EH (cell line): ENCODE measurements at places on chromosomes 12 and 14.

DNA sequence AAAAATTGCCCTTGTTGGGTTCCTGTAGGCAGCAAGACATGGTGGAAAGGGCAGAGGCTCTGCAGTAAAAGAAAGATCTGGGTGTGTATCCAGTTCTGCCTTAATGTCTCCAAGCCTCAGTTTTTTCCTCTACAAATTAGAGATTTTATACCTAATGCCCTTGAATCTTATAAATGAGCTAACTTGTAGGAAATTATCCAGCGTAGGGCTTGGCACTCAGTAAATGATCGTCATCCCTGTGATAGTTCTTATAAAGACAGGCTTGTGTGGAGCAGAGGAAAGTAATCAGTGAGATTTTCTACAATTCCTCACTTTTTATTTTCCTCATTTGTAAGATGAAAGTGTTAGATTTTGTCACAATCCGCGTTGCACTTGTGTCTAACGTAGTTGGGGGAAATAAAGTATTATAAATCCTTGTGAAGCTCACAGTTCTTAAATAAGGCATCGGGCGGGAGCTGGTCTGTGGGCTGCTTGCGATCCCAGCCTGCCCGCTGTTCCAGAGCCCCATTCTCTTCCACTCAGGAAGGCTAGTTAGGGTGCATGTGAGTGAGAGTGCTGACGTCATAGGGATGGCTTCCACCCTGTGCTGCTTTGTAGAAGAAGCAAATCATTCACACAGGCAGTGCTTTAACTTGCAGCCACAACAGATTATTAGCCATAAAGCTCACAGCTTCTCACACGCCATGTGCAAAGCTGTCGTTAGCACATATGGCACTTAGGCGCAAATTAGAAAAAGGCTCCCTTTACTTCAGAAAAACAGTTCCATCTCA lies 87.6 kb downstream of the EML1 start:
- peak; percentile 14 for DNase-seq

DNA sequence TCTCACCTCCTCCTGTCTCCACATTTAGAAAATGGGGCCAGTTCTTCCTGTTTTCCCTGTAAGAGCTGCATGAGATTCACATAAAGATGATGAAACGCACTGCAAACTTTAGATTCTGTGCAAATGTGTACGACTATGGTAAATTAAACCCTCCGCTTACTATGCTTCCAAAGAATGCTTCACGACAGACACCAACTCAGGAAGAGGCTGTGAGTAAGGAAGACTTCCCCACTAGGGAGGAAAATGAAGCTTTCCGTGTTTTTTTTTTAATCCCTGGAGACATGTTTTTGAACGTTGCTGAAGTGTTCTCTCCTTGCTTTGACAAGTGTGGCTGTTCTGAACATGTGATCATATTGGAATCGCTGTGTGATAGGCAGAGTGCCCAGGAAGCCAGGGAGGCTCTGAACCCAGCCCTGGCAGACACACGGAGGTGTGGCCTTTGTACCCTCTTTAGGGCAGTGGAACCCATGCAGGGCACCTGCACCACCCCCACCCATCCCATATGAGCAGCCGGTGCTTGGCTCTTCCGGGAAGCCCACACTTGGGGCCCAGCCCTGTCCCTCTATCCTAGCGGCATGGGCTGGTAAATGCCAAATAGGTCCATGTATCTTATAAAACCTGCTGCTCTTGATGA lies 7.5 kb upstream of the SYNE3 start:
- DNase-seq, result peak; percentile 86

DNA sequence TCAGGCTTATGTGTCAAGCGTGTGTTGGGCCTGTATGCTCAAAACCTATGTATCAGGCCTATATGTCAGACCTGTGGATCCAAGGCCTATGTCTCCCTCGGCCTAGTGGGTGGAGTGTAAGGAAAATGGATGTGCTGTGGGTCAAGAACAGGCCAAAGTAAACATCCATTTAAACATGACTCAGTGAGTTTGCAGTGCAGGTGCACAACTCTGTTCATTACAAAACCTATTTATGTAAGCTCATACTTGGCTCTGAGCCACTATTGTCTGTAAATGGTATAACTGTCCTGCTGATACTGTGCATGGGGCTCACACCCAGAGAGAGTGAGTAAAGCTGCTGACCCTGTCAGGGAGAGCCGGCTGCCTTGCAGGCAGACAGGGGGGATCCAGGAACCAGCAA lies 249.7 kb upstream of the AVPR1A start:
- DNase-seq, result no peak

GRCh38 chr14:80390906-80391305 lies 179.6 kb upstream of the DIO2 start:
- DNase-seq, result peak; percentile 60

- no peak for DNase-seq
These were observed 133.0 kb upstream of the PZP start for GRCh38 chr12:9341260-9341585.

DNA sequence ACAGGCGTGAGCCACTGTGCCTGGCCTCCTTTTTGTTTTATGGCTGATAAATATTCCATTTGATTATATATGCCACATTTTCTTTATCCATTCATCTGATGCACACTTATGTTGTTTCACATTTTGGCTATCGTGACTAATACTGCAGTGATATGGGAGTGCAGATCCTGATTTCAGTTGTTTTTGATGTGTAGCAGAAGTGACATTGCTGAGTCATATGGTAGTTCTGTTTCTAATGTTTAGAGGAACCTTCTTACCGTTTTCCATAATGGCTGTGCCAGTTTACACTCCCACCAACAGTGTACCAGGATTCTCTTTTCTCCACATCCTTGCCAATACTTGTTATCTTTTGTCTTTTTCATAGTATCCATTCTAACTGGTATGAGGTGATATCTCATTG lies 235.9 kb downstream of the ERC1 start:
- DNase-seq, result no peak

- DNase-seq, result peak; percentile 67
These were observed 7.3 kb upstream of the C12orf50 start for GRCh38 chr12:88036353-88036965.
